ENCODE measurements at places on chromosomes 2 and 18.
A peak's percentile ranks its signal among the peaks of the same experiment; 100 is the strongest.

DNA sequence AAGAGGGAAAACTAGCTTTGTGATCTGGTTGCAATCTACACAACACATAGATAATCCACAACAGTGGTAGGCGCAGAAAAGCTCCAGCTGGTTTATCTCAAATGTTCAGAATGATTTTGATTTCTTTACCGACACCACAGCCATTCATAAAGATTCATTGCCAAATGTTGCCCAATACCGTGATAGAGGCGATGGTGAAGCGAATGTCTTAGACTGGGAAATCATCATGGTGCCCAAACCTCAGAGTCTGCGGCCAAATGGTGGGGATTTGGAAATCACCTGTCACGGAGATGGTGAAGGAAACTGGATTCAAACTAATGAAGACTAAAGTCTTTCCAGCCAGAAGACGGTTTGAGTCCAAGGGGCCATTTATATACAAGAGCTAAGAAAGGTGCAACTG, 48.5 kb upstream of the CCDC150 start:
- DNase-seq, result no peak

- DNase-seq, result no peak
Measured at GRCh38 chr2:69844560-69844959, 15.1 kb downstream of the GMCL1 start.

DNA sequence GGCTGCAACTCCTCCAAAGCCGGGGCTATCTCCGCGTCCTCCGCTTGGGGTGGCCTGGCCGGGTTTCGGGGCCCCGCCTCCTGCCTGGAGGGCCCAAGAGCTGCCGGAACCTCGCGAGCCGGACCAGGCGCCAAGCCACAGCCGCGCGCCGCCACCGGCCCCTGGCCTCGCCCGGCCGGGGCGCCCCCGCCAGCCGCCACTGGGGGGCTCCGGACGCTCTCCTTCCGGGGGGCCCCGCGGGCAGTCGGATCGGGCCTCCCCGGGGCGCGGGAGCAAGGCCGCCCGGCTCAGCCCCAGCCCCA, 17.4 kb upstream of the HAAO start:
- peak; percentile 44 for DNase-seq

GRCh38 chr2:229566370-229566769, 148.0 kb downstream of the DNER start:
- DNase-seq, result no peak

DNA sequence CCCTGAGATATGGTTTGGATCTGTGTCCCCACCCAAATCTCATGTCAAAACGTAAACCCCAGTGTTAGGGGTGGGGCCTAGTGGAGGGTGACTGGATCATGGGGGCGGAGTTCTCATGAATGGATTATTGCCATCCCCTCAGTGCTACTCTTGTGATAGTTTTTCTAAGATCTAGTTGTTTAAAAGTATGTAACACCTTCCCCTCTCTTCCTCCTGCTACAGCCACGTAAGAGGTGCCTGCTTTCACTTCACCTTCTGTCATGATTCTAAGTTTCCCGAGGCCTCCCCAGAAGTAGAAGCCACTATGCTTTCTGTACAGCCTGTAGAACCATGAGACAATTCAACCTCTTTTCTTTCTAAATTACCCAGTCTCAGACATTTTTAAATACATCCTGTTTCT, 16.9 kb downstream of the PUM2 start:
- DNase-seq, result no peak

- DNase-seq, result peak; percentile 37
Measured at GRCh38 chr2:138060301-138060635, 96.0 kb downstream of the HNMT start.

- no peak for DNase-seq
Measured at GRCh38 chr2:39124746-39125057, 3.9 kb upstream of the SOS1 start.

All from SHP77 treated with DMSO at 0.1 percent for 48 hours (cell line).